ENCODE measurements at places on chromosomes 2 and 18.
A peak's percentile ranks its signal among the peaks of the same experiment; 100 is the strongest.

DNA sequence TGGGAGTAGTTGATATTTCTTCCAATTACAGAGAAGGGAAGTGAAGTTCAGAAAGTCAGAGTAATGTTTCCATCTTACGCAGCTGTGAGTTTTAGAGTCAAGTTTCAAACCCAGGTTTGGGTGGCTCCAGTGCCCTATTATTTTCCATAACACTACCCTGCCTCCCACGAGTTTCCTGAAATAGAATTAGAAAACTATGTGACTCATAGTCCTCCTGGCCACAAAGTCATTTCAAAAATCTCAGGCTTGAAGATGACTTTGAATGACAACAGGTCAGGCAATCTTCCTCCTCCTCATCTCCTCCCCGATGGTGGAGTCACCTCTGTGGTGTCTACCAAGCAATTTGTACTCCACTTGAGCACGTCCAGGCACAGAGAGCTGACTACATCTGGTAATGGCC lies 212.3 kb upstream of the TRIB2 start:
- DNase-seq: no peak

- DNase-seq: no peak
Measured at GRCh38 chr2:821546-821945, 129.1 kb upstream of the SNTG2 start.

GRCh38 chr2:63046961-63047320 lies 3.7 kb upstream of the OTX1 start:
- DNase-seq: no peak

DNA sequence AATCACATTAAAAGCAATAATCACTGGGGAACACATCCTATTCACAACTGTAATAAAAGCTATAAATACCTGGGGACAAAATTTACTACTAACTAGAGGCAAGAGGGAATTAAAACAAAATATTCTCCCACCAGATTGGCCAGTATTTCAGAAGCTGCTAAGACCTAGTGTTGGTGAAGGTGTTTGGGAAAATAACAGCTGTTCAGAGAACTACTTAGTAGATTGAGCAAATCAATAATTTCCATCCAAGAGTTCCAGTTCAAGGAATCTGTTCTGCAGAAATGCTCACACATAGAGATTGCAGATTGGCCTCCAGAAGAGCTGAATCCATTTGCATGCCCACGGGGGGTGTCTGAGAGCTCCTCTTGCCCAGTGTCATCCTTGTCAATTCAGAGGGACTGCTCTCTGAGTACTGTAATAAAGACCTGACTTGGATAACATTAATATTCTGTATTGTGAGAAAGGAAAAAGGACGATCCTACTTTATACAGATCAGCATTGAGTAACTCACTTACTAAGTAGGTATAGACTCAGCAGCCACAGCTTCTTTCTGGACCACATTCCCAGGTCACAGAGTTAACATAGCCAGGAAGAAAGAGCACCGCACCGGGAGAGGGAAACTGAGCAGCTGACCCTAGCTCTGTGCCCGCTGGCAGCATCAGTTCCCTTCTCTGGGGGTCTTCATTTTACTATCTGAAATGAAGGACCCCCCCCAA lies 5.6 kb downstream of the TUBB6 start:
- no peak for DNase-seq

DNA sequence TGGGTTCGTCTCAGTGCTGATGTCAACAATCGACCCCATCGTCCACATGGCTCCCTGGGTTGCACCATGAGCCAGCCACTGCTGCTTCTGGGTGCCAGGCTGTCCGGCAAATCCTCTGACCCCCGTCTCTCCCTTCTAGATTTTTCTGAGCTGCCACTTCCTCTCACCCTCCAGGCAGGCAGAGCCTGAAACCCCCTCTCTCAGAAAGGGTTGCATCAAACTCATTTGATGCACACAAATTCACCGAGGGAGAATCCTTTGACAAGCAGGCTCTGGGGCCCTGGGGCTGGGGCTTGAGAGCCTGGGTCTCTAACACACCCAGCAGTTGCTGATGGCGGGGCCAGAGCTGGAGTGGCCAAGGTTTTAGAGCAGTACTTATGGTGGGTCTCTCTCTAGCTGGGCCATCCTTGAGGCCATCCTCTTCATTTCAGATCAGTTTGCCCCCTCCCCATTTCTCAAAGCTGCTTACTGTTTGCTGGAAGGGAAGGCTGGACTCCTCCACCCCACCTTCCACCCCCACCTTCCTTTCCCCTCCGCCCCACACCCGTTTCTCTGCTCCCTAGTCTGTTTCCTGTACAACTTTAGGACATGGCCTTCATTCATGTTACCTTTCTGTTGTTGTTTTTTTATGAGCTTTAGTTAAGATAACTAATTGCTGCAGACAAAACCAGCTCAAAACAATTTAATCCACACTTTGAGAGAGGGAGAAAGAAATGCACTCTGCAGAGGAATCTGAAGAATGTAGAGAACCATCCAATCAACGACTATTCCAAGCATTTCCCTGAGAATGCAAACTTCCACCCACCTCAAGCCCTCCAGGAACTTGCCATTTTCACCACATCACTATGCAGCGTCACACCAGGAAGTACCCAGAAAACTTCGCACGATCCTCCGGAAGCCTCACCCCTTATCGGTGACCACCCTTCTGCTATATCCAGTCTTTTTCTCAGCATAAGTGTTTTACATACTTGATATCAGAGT lies 69.5 kb downstream of the ARL4C start:
- DNase-seq: peak; percentile 47

DNA sequence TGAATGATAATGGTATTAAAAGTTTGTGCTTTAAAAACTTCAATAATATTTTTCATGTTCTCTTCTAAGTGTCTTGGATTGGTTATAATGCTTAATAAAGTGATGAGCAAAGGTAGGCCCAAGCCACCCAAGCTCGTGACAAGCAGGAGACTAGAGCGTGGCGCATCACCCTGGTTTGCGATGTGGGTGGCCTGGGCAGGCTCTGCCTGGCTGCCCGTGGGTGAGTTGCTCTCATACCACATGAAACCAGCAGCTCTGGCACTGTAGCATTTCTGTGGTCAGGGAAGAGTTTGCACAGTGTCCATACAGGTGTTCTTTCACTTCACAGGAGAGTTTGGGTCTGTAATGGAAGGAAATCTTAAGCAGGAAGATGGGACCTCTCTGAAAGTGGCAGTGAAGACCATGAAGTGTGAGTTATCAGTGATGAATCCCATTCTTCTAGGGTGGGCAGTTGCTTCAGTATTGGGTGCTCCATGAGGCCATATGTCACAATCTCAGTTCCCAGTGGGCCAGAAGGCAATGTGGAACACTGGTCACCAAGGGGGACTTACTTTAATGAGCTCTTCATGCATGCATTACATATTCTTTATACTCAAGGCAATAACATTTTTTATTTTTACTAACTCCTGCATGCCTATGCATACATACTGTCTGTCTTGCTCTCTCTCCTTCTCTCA lies 51.4 kb upstream of the TMEM87B start:
- no peak for DNase-seq

- DNase-seq: no peak
Measured at GRCh38 chr2:191895195-191895594, 48.3 kb upstream of the CAVIN2 start.

DNA sequence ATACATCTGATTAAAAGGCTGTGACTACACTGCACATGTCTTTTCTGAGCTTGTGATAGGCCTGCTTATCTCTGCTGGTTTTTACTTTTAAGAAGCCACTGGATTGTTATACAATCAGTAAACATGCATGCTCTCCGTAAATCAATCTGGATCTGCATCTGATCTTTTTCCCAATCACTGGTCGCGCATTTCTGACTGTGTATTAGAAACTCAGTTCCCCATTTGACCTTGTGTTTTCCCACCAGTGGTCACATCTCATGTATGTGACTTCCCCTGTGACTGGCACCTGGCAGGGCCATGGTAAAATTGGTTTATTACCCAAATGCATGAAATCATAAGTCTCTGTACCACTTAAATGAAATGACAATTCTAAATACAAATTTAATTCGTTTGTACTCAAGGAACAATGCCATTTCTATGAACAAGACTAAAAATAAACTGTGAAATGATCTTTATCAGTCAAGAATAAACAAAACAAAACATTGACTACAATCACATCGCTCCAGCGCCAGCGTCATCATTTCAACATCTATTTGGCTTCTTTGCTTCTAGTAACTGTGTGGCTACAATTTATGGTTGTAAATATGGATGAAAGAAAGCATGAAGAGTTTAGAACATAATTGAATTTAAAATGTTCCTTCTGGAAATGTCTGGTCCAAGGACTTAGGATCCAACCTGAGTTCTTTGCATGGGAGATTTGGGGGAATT lies 396.6 kb upstream of the TRIB2 start:
- no peak for DNase-seq

DNA sequence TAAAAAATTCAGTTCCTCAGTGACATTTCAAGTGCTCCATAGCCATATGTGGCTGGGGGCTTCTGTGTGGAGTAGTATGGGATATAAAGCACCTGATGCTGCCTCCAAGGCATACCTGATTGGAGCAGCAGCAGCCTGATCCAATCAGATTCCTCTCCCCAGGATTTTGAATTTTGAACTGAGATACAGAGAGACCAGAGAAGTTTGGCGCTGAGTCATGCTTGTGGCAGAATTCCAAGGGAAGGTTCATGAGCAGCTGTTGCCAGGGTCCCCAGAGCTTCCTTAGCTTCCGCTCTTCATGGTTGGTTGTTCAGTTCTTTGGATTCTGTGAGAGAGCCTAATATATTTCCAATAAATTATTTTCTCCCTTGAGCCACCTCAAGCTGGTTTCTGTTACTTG lies 29.0 kb upstream of the CFAP36 start:
- peak; percentile 32 for DNase-seq

GRCh38 chr18:49169037-49169521 lies 218.3 kb upstream of the SMAD7 start:
- no peak for DNase-seq

- DNase-seq: no peak
Measured at GRCh38 chr2:95329891-95330793, 33.0 kb downstream of the KCNIP3 start.

DNA sequence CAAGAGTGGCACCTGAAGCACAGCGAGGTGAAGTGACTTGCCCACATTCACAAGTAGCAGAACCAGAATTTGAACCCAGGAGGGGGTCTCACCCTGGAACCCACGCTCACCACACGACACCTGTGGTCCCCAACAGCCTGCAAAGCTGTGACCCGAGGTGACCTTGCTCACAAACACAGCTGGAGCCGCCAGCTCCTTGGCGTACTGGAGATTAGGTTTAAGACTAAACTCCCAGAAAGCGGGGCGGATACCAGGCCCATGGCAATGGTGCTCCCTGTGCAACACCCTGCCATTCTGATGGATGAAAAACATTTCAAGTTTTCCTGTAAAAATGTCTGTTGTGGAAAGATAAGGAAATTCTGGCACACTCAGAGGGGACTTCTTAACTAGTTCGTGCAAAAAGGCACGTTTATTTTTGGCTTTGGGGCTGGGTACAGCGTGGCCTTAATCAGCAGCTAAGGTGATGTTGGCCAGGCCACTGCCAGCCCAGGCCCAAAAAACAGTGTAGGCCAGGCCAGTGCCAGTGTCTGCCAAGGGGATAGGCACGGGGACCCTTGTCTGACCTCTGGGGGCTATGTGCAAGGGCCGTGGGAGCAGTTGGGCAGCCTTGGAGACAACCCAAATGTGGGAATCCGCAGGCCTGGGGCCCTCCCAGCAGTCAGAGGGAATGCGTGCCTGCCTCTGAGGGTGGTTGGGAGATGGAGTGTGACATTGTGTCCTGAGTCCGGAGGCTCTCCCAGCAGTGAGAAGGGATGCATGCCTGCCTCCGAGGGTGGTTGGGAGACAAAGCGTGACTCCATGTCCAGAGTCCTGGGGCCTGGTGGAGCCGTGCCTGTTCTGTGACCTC lies 185.0 kb upstream of the HS6ST1 start:
- no peak for DNase-seq

GRCh38 chr2:27251766-27252165 lies 11.1 kb downstream of the SLC30A3 start:
- DNase-seq: no peak

DNA sequence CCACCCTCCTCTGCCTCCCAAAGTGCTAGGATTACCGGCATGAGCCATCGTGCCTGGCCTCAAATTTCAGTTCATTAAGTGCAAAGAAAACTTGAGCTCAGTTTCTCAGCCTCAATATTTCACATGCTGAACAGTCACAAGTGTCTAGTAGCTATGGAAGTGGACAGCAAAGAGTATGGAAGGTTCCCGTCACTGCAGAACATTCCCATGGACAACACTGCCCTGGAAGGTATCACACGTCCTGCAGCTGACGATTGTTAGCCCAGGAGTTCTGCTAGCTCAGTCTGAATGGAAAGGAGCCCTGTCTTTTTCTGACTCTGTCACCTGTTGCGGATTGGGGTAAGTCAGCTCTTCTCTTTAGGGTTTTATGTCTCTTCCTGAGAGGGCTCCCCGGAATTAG lies 86.2 kb upstream of the PTPRM start:
- no peak for DNase-seq

DNA sequence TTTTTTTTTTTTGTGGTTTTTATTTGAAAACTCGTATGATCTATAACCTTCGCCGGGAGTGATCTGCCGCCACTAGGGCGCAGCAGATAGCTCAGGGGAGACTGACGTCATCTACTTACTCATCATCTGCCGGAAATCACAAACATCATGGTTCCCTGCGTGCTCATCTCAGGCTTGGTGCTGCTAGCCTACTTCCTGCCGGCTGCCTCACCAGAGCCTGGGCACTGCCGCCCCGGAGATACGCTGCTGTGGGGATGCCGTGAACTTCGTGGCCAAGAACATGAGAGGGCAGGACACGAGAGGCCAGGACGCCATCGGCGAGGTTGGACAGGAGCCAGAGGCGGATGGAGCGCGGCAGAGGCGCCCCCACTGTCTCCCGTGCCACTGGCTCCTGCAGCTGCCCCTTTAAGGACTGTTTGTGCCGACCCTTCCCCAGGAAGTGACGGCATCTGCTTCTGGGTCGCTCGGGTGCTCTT lies 68.8 kb downstream of the DOK6 start:
- no peak for DNase-seq

GRCh38 chr2:218870984-218871344 lies 9.7 kb upstream of the WNT10A start:
- DNase-seq: no peak

DNA sequence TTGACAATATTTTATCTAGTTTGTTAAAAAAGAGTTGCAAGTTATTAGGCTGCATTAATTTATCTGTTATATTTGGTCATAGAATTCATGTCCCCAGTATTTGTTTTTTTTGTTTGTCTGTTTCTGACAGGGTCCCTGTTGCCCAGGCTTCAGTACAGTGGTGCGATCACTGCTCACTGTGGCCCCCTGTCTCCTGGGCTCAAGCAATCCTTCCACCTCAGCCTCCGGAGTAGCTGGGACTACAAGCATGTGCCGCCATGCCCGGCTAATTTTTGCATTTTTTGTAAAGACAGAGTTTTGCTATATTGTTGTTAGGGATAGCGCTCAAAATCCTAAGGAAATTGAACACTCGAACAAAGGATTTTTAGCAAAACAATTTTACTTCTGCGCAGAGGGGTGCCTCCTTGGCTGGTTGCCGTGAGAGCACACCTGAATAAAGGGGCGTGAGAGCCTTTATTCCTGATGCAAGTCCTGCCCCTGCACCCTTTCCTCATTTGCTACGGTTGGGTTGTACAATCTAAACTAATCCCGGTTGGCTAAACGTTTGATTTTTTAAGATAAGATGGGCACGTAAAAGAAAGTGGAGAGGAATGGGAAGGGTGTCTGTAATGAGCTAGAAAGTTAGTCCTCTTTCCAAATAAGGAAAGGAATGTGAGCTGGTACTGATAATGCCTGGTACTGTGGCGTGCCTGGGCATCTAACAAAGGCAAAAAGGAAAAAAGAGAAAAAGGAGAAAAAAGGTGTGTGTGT lies 65.5 kb downstream of the COMMD1 start:
- DNase-seq: no peak

GRCh38 chr2:1964659-1965058 lies 220.3 kb upstream of the PXDN start:
- DNase-seq: no peak

All from left kidney (tissue), 8 donors.